ENCODE measurements at places on chromosomes 2 and 18. TPM values are rescaled to one million over a fixed set of nuclear protein-coding genes. Genes with fewer than 3 reads are reported as not detected.
A peak's percentile ranks its signal among the peaks of the same experiment; 100 is the strongest.

- DNase-seq: no peak
Observed at GRCh38 chr2:196482119-196483065, 157.1 kb upstream of the CCDC150 start.

DNA sequence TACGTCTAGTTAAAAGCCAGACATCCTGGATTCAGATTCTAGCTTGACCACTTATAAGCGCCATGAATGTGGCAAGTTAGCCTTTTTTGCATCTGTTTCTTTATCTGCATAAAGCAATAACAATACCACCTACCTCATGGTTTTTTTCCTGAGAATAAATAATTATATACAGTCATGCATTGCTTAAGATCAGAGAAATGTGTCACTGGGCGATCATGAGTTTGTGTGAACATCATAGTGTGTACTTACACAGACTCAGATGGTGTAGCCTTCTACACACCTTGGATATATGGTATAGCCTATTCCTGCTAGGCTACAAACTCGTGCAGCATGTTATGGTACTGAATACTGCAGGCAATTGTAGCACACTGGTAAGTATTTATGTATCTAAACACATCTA lies 84.7 kb upstream of the PELI1 start:
- no peak for DNase-seq

- DNase-seq: peak; percentile 16
Observed at GRCh38 chr2:191571163-191571769, 106.7 kb upstream of the NABP1 start.

- DNase-seq: no peak
Observed at GRCh38 chr18:33581856-33582255, 3.8 kb downstream of the ASXL3 start.

DNA sequence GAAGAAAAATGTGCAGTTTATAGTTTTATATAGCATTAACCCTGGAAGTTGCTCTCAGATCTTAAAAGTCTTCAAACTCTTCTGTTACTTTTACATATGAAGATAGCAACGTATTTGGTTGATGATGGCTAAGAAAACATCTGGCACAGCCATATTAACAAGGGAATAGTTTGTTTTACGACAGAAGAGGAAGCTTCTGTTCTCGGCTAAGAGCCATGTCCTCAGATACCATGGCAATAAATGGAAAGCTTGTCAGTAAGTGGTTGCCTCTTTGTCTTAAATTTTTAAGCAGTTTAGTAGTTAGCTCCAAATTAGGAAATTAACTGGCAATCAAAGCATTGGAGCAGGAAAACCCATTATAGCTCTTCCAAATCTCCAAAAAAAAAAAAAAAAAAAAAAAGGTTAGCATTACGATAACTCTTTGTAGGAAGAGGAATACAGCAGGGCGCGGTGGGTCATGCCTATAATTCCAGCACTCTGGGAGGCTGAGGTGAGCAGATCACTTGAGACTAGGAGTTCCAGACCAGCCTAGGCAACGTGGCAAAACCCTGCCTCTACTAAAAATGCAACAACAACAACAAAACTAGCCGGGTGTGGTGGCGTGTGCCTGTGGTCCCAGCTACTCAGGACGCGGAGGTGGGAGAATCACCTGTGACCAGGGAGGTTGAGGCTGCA lies 4.5 kb upstream of the STON1 start:
- DNase-seq: no peak

DNA sequence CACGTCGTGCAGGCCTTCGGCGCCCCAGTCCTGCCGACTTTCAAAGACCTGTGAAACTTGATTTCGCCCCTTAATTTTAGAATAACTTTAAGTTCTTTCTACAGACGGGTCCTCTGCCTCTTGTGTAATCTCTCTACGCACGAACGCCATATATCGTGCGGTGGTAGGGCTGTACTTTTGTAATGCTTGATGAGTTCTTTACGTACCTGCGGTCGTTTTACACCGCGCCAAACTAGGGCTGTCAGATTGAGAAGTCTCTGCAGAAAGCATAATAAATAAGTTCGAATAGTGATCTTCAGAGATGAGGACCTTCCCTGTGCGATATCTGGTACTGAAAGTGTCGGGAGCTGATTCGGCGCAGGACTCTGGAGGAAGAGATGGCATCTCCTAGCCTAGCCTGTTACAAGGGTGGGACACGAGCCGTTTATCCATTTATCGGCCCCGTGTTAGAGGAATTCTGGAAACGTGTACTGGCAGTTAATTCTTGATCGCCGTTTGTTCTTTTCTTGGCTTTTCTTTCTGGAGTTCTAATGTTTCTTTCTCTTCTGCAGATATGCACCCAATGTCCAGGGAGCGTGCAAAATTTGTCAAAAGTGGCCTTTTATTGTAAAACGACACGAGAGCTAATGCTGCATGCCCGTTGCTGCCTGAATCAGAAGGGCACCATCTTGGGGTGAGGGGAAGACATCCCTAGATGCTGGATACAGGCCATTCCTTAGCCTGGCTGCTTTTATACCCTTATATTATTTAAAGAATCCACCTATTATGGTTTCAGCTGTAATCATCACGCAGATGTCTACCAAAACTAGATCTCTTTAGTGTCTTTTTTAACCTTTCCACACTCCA lies 781 bp upstream of the SLC5A6 start:
- peak; percentile 78 for DNase-seq

DNA sequence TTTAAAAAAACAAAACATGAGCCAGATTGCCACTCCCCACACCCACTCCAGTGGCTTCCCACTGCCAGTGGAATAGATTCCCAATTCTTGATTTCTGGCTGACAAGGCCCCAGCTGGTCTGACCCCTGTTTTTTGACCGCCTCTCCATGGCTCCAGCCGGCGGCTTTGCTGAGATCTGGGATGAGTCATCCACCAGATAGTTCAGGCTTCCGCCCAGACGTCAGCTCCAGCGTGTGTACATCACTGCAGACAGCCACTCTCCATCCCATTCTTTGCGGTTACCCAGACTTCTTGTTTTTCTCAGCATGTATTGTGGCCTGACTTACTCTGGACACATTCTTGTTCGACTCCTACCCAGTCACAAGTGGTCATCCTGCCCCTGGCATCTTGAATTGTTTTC lies 227.9 kb downstream of the GBX2 start:
- DNase-seq: no peak

DNA sequence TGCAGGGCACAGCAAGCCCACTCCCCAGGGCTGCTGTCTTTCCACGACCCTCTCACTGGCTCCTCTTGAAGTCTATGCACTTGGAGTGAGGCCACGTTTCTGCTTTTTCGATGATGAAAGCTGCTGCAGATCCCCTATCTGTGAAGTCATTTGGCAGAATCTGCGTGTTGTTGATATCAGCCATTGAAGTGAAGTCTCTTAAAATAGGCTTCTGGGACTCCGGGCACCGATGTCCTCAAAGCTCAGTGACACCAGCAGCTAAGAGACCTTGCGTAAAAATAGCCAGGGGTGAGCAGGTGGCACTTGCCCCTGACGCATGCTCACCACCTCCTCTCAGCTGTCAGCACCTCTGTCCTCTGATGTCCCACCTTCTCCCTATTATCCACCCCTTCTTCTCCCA lies 89.4 kb upstream of the FHL2 start:
- no peak for DNase-seq

DNA sequence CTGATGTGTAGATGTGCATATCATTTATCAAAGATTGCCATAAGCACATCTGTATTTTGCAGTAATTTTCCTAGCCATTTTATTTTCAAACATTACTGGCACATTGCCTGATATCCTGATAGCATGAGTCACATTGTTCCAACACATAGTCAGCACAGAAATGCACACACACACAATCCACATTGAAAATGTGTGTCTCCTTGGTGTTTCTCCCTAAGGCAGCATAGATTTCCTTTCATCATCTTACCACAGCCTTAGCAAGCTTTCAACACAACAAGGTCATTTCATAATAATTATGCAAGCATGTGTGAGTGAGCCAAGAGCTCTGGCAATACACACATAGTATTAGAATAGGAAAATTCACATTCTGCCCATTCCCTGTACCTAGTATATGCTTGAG lies 245.4 kb upstream of the MEIS1 start:
- DNase-seq: no peak

GRCh38 chr2:23526114-23526513 lies 141.1 kb downstream of the KLHL29 start:
- no peak for DNase-seq

- DNase-seq: peak; percentile 36
Observed at GRCh38 chr2:118738524-118739308, 108.7 kb downstream of the EN1 start.

DNA sequence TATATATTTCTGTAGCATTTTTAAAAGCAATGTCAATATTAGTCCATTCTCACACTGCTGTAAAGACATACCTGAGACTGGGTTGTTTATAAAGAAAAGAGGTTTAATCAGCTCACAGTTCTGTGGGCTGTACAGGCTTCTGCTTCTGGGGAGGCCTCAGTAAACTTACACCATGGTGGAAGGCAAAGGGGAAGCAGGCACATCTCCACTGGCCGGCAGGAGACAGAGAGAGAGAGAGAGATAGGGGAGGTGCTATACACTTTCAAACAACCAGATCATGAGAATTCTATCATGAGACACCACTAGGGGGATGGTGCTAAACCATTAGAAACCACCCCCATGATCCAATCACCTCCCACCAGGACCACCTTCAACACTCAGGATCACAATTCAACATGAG lies 43.1 kb downstream of the CHMP3 start:
- no peak for DNase-seq

- DNase-seq: no peak
Observed at GRCh38 chr18:79684283-79684631, 4.7 kb downstream of the CTDP1 start.

DNA sequence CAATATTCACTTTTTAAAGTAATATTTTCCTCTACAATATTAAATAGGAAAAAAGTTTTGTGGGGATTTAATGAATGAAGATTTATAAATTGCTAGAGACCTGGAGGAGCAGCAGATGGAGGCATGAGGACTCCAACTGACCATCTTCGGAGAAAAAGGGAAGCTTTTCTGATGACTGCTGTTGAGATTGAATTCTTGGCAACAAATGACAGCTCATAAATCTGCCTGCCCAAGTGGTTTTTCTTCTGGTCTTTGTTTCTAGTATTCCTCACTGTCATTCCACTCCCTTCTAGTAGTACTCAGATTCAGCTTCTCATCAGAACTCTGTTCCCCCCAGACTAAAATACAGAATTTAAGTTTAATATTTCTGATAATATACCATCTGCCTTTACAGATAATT lies 157.0 kb downstream of the EML6 start:
- DNase-seq: no peak

DNA sequence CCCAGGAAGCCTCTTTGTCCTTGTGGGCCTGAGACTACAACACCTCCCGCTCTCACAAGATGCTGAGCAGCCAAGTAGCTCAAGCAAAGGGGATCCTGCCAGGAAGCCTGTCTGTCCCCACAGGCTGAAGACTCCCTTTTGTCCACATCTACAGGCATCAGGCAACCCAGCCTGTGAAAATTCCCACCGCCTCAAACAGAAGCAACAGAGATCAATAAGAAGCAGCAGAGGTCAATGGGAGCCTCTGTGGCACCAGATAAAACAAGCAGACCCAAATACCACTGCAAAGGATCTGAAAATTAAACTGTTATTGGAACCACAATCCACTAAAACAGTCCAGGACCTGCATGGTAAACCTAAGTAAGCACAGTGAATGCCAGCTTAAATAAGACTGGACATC lies 48.5 kb downstream of the ASXL2 start:
- DNase-seq: no peak

GRCh38 chr2:29106256-29106655 lies 9.0 kb upstream of the CLIP4 start:
- DNase-seq: no peak

DNA sequence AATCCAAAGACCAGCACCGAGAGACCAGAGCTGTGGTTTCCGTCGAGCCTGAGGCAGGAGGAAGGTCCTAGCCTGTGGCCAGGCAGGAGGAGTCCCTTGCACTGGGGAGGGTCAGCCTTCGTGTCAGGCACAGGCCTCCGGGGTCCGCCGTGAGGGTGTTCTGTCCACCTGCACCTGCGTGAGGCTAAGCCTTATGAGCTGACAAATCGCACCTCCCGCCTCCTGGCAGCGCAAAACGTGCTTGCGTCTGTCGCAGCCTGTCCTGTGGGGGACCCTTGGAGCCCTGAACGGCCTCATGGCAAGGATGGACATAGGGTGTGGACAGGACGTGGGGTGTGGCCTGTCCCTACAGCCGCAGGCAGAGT lies 73.3 kb downstream of the KCNG2 start:
- DNase-seq: no peak

DNA sequence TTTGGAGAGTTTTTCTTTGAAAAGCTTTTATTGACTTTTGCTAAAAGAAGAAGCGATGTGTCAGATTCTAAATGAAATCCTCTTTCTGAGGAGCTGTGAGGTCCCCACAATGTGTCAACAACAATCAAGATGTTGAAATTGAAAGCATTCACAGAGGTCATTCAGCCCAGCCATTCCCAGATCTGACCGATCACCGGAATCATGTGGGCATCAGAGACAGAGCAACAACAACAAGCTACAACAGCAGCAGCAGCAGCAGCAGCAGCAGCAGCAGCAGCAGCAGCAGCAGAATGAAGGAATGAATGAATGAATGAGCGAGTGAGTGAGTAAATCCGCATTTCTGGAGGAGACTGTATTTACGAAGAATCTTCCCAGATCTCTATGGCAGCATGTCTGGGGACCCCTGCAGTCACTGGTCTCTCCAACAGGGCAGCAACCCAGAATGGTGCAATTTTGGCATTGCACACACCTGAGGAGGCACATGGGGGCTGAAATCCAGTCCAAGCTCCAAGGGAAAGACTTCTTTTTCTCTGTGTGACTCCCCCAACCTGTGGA lies 299.0 kb downstream of the MYCN start:
- DNase-seq: no peak

DNA sequence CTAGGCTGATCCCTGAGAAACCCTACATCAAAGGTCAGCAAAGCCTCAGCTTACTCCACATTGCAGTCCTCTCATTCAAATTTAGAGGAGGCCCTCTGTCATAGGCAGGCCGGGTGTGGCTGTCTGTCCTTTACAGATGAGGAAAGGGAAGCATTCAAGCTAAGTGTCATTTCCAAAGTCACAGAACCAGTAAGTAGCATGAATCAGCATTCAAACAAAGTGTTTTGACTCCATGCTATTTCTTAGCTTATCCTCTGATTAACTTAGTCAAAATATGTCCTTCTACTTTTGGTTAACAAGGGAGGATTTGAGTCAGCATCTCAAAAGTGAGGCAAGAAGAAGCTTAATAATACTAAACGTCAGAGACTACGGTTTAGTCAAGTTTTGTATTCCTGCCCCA lies 409.0 kb upstream of the POU3F3 start:
- no peak for DNase-seq

Gene FBXO15
- not detected for total RNA-seq

Gene ANKRD44
- 1.9 TPM for total RNA-seq

Gene CCDC178
- total RNA-seq: not detected

Gene LOXHD1
- not detected for total RNA-seq

Gene C2orf76
- 2.8 TPM for total RNA-seq

Gene PSTPIP2
- total RNA-seq: not detected
